ENCODE measurements at places on chromosomes 7 and 10.

- no peak for DNase-seq
Measured at GRCh38 chr10:5575482-5576153, 50.9 kb downstream of the CALML3 start.

DNA sequence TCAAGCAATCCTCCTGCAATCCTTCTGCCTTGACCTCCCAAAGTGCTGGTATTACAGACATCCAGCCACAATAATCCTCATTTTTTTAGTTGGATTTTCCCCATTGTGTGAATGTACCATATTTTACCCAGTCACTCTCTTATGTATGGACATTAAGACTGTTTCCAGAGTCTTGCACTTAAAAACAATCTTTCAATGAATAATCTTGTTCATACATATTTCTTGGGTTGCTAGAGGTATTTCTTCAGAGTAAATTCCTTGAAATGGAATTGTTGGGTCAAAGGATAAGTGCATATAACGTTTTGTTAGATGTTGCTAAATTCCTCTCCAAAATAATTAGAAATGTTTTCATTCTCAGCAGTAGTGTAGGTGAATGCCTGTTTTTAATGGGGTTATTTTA is 283.1 kb upstream of the KAT6B start:
- DNase-seq: no peak

GRCh38 chr10:11097686-11098085 is 80.0 kb downstream of the CELF2 start:
- no peak for DNase-seq

DNA sequence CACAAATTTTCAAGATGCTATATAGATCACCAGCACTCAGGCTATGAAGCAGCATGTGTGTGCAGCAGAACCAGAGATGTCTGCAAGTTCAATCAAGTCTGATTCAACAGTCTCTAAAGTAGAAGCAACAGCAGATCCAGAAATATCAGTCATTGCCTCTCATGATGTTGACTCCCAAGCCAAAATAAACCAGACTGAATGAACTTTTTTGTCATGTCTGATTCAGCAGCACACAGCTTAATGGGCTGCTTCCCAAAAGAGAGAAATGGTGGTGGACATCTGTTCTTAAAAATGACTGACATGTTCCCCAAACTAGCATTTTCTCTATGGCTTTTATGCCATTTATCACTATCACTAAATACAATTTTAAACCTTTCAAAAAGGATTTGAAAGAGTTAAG is 53.8 kb downstream of the TMEM26 start:
- DNase-seq: no peak

DNA sequence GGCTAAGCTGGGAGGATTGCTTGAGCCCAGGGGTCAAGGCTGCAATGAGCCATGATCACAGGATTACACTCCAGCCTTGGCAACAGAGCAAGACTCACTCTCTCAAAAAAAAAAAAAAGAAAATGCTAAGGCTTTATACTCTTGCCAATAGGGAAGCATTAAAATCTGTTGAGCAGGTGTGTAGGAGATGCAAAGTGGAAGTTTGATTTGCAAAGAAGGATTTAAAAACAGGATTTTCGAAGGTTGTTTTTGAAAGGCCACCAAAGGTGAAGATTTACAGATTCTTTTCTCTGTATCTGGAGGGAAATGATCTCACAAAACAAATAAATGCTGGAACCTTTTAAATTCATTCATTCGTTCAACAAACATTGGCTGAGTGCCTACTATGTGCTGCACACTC is 8.6 kb upstream of the PDE1C start:
- DNase-seq: no peak

- DNase-seq: no peak
Measured at GRCh38 chr7:88485821-88486220, 179.1 kb upstream of the STEAP4 start.

- no peak for DNase-seq
Measured at GRCh38 chr7:150378115-150378852, 846 bp upstream of the ZNF775 start.

- no peak for DNase-seq
Measured at GRCh38 chr7:2930310-2931033, 86.4 kb upstream of the GNA12 start.

DNA sequence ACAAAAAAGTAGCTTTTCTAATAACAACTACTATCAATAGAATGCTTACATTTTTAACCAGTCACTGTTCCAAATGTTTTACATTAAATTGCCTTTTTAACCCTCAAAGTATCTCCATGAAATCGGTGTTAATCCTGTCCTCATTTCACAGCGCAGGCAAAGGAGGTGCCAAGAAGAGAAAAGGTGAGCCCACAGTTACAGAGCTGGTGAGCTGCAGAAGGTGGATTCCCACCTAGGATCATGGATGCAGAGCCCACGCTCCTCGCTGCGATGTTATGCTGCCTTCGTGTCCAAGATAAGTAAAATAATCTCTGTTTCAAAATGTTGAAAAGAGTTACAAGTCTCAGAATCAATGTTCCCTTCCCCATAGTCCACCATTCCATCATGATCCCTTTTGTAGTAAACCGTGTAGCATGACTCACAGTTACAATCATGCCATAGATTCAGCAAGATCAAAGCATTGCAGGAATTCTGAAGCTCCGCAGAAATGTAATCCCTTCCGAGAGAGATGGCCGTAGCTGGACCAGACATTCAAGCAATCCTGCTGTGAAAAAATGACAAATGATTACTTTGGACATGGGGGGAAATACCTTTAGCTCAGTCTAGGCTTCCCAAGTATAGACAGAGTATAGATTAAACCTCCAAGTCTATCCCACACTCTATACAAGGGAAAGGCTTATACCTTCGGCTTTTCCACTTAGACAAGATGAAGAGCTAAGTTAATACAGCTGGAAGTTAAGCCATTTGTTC is 394.7 kb upstream of the AKR1E2 start:
- DNase-seq: no peak

GRCh38 chr7:102285540-102286236 is 980 bp upstream of the SH2B2 start:
- no peak for DNase-seq

GRCh38 chr10:69367469-69367868 is 49.2 kb downstream of the TACR2 start:
- DNase-seq: no peak

DNA sequence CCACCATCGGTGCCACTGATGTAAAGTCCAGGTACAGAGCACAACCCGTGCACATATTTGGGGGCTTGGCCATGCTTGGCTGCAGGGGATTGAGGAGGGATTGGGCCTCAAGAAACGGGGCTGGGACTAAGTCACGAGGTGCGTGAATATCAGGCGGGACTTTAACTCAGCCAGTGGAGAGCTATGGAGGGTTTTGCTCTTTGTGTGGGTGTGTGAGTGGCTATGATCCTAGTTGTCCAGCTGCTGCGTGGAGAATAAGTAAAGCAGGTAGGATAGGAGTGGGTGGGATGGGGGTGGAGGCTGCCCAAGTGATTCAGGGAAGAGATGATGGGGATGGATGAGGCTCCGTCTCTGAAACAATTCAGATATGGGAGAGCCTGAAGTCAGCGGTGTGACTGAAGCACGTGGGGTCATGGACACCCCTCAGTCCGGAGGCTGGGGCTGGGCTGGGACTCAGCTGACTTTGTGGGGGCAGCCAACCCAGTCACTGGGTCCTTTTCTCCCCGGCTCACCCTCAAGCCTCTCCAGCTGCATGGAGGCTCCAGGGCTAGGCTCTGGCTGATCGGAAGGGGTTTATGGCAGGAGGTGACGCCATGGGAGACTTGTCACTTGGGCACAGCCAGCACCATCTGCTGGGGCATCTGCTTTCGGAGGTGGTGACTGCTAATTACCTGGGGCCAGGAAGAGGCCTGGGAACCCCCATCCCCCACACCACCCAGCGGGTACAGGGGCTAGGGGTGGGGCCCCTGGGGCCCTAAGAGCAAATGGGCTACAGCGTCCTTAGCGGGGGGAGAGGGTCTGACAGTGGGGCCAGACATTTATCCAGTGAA is 1.7 kb upstream of the LFNG start:
- DNase-seq: no peak

GRCh38 chr7:108211382-108212201 is 81.4 kb upstream of the LAMB4 start:
- no peak for DNase-seq

GRCh38 chr7:31997423-31997822 is 72.8 kb downstream of the PDE1C start:
- DNase-seq: no peak

- no peak for DNase-seq
Measured at GRCh38 chr7:46215987-46216567, 295.0 kb upstream of the IGFBP3 start.

DNA sequence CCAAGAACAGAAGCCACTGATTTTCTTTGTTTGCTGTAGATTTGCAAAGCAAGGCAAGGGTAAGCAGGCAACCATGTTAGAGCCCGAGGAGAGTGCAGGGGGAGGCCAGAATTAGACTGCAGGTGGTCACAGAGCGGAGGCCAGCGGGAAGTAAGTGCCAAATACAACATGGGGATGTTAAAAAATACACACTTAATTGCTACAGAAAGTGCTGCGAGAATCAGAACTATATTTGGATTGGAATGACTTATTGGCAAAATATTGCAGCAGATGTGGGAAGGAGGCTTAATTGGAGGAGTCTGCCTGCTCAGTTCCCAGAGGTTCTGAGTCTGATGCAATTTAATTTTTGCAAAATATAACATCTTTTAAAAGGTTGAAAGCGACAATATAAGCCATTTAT is 49.7 kb upstream of the ADCY1 start:
- DNase-seq: no peak

- DNase-seq: no peak
Measured at GRCh38 chr7:114026486-114027089, 107.8 kb upstream of the PPP1R3A start.

GRCh38 chr10:71708301-71708703 is 11.3 kb downstream of the C10orf105 start:
- DNase-seq: peak; percentile 72

GRCh38 chr10:95343573-95343972 is 52.8 kb upstream of the PDLIM1 start:
- DNase-seq: no peak

DNA sequence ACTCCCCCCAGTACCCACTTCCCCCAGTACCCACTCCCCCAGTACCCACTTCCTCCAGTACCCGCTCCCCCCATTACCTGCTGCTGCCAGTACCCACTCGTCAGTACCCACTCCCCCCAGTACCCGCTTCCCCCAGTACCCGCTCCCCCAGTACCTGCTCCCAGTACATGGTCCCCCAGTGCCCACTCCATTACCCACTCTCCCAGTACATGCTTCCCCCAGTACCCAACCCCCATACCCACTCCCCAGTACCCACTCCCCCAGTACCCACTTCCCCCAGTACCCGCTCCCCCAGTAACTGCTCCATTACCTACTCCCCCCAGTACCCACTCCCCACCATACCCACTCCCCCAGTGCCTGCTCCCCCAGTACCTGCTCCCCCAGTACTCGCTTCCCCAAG is 550.6 kb downstream of the DNAJB6 start:
- no peak for DNase-seq

DNA sequence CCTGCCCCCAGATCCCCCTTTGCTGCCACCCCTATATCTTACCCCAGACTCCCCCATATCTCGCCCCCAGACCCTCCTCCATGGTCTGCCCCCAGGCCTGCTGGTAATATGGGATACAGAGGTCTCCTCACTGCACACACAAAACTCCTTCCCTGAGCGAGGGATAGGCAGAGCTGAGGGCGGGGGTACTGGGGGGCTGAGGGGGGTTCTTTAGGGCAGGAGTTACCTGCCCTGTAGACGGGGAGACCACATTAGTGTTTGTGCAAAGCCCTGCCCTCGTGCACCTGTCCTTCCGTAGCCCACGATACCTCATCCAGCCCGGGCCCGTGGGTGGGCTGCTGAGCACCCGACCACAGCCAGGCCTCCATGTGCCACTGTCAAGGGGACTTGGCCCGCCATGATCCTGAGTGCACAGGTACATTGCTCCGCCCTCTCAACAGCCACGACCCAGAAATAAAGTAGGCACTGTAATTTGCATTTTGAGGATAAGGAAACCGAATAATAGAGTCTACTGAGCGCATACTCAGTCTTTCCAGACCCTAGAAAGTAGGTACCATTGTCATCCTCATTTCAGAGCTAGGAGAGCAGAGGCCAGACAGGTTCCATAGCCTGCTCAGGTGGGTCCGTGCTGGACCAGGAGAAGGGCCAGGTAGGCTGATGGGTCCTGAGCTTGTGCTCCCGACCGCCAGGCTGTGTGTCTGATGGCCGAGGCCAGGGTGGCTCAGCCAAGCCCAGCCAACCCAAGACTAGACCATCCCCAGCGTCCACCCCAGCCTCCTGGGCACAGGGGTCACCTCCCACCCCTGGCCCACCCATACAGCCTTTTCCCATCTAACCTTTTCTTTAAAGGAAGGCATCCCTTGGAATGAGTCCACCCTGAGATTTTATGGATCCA is 115.2 kb downstream of the LHPP start:
- DNase-seq: no peak

- no peak for DNase-seq
Measured at GRCh38 chr10:43395571-43396060, 13.4 kb downstream of the HNRNPF start.

- DNase-seq: no peak
Measured at GRCh38 chr7:43072530-43072929, 39.9 kb upstream of the HECW1 start.

DNA sequence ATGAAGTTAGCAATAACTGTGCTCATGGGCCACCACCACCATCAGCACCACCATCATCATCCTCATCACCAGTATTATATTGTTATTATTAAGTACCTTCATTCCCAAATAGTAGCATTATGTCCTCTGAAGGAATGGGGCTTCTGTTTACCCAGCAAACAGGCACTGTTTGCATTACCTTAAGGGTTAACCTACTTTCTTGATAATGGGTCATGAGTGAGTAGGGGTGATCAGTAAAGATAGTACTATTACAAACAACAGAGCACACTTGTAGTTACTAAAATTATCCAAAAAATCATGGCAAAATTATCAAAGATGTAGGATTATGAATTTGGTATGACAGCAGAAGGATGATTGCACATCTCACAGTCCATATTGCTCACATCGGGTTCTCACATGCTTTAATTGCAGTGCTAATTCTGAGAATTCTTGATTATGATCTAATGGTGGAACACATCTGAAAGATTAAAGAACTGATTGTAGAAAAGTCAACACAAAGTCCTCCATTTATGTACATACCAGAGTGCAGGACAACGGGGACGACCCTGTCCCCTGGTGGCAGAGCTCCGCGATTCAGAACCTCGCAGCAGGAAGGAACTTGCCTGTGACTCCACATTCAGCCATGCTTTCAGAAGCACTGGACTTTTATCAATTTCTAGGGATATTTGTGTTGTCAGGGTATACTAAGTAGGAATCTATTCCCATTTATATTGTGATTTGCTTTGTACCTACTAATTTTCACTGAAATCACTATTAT is 31.0 kb downstream of the PDE1C start:
- DNase-seq: no peak

GRCh38 chr7:71229148-71229547 is 97.2 kb downstream of the GALNT17 start:
- no peak for DNase-seq

DNA sequence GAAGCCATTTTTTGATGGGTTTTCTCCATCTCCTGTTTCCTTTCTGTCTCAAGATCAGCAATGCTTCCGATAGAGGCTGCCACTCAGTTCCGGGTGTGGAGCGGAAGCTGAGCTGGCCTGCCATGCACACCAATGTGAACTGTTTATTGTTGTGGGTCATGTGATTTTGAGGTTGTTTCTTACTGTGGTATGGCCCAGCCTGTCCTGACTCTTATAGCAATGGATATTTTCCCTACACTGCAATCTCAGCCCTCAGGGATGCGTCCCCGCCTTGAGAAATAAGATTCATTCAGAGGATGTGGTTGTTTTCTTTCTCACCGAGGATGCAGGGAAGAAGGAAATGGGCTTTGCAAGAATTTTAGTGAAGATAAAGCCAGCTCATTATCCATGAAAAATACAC is 134.7 kb downstream of the PFKFB3 start:
- no peak for DNase-seq

GRCh38 chr10:34018784-34019183 is 684.3 kb upstream of the NRP1 start:
- DNase-seq: no peak

Measured in stimulated activated CD4-positive, alpha-beta T cell treated with anti-CD3 and anti-CD28 coated beads, Interleukin-4, amount 100 ng/mL, for 1 hour (primary cell).